Activated T-cell treated with anti-CD3 and anti-CD28 coated beads, Interleukin-2, amount 50 U/mL, for 72 hours (primary cell): ENCODE measurements at places on chromosomes 4 and X. TPM values are rescaled to one million over a fixed set of nuclear protein-coding genes. Genes with fewer than 3 reads are reported as not detected.

CDX4 gene
- not detected for total RNA-seq

DNA sequence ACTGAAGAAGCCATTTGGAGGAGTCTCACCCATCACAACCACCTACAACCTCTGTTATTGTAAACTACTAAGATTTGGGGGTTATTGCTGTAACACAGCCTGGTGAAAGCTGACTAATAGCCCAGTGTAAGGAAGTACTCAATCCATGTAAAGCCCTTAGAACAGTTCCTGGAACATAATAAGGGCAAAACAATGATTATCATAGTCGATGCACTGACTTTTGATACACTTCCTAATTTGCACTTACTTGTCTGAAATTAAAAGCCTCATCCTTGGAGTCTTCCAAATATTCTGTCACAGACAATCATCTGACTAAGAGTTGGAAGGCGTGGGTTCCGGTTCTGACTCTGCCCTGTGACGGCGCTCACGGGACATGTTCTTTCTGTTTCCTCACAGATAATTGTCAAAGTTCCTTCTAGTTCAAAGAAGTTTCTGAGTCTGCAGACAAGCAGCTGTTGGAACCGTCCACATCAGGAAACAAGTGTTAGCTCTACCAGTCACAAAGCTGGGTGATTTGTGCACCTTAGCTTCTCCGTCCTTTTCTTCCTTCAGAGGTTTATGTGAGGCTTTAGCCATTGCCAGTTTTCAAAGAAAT lies 33.4 kb upstream of the RASGEF1B start:
- H3K36me3 ChIP-seq = no peaks in the 10 kb centered on the region
- peak; percentile 66 for DNase-seq
- H3K4me3 ChIP-seq = peak overlapping the region; percentile 34

GRCh38 chr4:15670576-15670975 lies 11.1 kb upstream of the FAM200B start:
- no peak overlapping the region for H3K27ac ChIP-seq
- H3K36me3 ChIP-seq = peaks cover 4% of the 10 kb centered on the region
- no peak overlapping the region for H3K4me3 ChIP-seq
- no peak for DNase-seq
- peaks cover 17% of the 10 kb centered on the region for H3K4me1 ChIP-seq

DNA sequence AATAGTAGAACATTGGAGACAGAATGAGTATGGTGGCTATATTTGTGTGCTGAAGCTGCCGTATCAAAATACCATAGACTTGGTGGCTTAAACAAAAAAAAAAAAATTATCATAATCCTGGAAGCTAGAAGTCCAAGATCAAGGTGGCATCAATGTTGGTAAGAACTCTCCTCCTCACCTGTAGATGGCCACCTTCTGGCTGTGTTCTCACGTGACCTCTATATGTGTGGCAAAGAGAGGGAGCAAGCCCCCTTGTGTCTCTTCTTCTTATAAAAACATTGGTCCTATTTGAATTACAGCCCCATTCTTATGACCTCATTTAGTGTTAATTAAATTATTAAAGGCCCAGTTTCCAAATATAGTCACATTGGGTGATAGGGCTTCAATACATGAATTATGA lies 1640.9 kb upstream of the PCDH7 start:
- no peak for DNase-seq
- no peaks in the 10 kb centered on the region for H3K4me1 ChIP-seq
- no peaks in the 10 kb centered on the region for H3K27me3 ChIP-seq

DNA sequence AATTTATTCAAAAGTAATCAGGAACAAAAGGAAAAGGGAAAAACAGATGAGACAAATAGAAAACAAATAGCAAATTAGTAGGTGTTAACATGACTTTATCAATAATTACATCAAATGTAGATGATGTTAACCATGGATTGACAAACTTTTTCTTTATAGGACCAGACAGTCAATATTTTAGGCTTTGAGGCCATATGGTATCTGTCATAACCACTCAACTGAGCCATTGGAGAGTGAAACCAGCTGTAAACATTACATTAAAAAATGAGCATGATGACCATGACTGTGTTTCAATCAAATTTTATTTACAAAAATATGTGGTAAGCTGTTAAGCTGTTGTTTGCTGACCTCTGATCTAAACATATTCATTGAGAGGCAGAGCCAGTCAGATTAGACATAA lies 118.5 kb upstream of the NWD2 start:
- DNase-seq = no peak
- H3K27me3 ChIP-seq = no peaks in the 10 kb centered on the region
- no peak overlapping the region for H3K4me3 ChIP-seq
- H3K27ac ChIP-seq = no peak overlapping the region

- DNase-seq = no peak
- H3K36me3 ChIP-seq = no peaks in the 10 kb centered on the region
- H3K27ac ChIP-seq = no peak overlapping the region
- peaks cover 7% of the 10 kb centered on the region for H3K27me3 ChIP-seq
Measured at GRCh38 chrX:48451708-48452107, 18.4 kb downstream of the SLC38A5 start.

- peaks cover 5% of the 10 kb centered on the region for H3K4me1 ChIP-seq
- H3K27me3 ChIP-seq = peaks cover 20% of the 10 kb centered on the region
- no peak within 1 kb of the TSS for H3K27ac ChIP-seq
- no peak for DNase-seq
- no peak within 1 kb of the TSS for H3K4me3 ChIP-seq
- no peaks in the 10 kb centered on the region for H3K36me3 ChIP-seq
Measured at GRCh38 chr4:73998040-73999011, at the start of gene CXCL5. CXCL5 (minus strand) TSS chr4:73998677; CDS start chr4:73998581, 96 bp downstream.

DNA sequence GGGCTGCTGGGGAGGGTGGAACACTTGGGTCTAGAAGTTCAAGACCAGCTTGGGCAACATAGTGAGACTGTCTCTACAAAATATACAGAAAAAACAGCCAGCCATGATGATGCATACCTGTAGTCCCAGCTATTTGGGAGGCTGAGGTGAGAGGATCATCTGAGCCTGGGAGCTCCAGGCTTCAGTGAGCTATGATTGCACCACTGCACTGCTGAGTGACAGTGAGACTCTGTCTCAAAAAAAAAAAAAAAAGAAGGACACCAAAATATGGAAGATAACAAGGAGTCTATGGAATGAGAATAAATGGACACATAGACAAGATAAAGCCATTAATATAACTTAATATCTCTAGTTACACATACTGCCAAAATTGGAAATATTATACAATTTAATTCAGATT lies 62.7 kb upstream of the IL15 start:
- H3K27me3 ChIP-seq = no peaks in the 10 kb centered on the region
- H3K36me3 ChIP-seq = no peaks in the 10 kb centered on the region
- H3K4me1 ChIP-seq = no peaks in the 10 kb centered on the region
- no peak overlapping the region for H3K27ac ChIP-seq
- DNase-seq = no peak
- no peak overlapping the region for H3K4me3 ChIP-seq

DNA sequence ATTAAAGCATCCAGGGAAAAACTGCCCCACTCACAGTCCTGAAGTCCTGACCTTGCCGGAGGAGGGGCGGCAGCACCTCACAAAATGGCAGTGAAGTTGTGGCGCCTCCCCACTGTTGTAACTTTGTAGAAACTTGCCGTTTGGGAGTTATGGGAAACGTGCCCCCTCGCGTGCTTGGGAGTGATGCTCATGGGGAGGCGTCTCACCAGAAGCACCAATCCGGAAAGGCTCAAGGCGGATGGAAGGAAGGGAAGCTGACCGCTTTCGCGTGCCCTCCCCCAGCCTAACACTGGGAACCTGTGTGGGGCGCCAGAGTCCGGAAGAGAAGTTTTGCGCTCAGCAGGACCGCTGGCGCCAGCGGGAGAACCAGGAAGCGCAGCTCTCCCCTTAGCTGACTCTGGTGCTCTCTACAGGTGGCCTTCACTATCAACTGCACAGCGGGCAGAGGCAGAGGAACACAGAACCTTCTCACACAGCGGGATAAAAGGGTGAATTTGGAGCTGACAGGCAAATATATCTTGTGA lies at the start of the genes CT45A10 and SAGE1:
Gene CT45A10, minus strand, starts transcription at position 151 of the 524 bp plus-strand sequence. CDS start 8,100 bp downstream, outside the sequence.
Gene SAGE1, plus strand, starts transcription at position 423 of the 524 bp plus-strand sequence. CDS start 2,527 bp downstream, outside the sequence.
- no peaks in the 10 kb centered on the region for H3K36me3 ChIP-seq
- H3K4me1 ChIP-seq = no peaks in the 10 kb centered on the region
- H3K27me3 ChIP-seq = peaks cover 17% of the 10 kb centered on the region
- H3K4me3 ChIP-seq = no peak within 1 kb of the TSS

GRCh38 chr4:55398966-55399365 lies 3.2 kb downstream of the TMEM165 start:
- H3K4me3 ChIP-seq = peak overlapping the region; percentile 90
- no peak for DNase-seq
- H3K27me3 ChIP-seq = no peaks in the 10 kb centered on the region
- H3K27ac ChIP-seq = peak overlapping the region; percentile 83

ETDA gene
- not detected for total RNA-seq

GRCh38 chr4:155392481-155393184 lies 15.9 kb upstream of the MAP9 start:
- no peaks in the 10 kb centered on the region for H3K36me3 ChIP-seq
- DNase-seq = no peak
- no peaks in the 10 kb centered on the region for H3K4me1 ChIP-seq
- peaks cover 17% of the 10 kb centered on the region for H3K27me3 ChIP-seq

GRCh38 chrX:56284269-56284668 lies 52.1 kb downstream of the KLF8 start:
- no peak overlapping the region for H3K27ac ChIP-seq
- no peaks in the 10 kb centered on the region for H3K36me3 ChIP-seq
- DNase-seq = no peak
- H3K27me3 ChIP-seq = peaks cover 18% of the 10 kb centered on the region

DNA sequence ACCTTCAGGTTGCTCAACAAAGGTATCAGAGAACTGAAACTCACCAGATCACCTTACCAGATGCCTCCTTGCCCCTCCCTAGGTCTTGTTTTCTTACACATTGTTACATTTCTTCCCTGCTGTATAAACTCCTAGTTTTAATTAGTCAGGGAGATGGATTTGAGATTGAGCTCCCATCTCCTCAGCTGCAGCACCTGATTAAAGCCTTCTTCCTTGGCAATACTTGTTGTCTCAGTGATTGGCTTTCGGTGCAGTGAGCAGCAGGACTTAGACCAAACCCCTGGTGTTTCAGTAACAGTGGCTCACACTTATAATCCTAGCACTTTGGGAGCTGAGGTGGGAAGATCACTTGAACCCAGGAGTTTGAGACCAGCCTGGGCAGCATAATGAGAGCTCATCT lies 42.5 kb upstream of the KLHL8 start:
- no peak overlapping the region for H3K27ac ChIP-seq
- H3K4me1 ChIP-seq = peaks cover 6% of the 10 kb centered on the region
- peaks cover 8% of the 10 kb centered on the region for H3K27me3 ChIP-seq
- no peak overlapping the region for H3K4me3 ChIP-seq
- no peaks in the 10 kb centered on the region for H3K36me3 ChIP-seq

DNA sequence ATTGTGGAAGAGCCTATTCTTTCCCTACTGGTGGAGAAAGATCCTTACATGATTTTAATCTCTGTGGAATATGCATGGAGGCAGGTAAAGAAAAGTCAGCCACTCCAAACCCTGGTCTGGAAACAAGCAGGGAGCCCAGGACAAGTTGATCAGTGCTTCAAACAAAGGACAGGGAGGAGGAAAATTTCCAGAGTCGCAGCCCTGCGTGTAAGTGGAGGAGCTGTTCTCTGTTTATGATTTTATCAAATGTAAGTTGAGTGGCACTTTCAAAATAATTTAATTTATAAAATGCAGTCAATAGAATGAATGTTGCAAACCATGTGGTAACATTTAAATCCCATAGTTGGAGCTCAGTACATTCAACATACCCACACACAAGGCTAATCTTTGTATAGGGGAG lies 57.0 kb downstream of the SLC34A2 start:
- H3K27ac ChIP-seq = no peak overlapping the region
- H3K4me3 ChIP-seq = no peak overlapping the region

- no peak for DNase-seq
- H3K27ac ChIP-seq = no peak overlapping the region
- no peaks in the 10 kb centered on the region for H3K27me3 ChIP-seq
- H3K36me3 ChIP-seq = no peaks in the 10 kb centered on the region
Measured at GRCh38 chr4:107304699-107305286, 268.7 kb upstream of the DKK2 start.

NDNF gene
- 0.35 TPM for total RNA-seq
